ENCODE measurements at places on chromosomes 16 and 17.

GRCh38 chr17:45907750-45908395 lies 13.5 kb downstream of the MAPT start:
- no peak for DNase-seq

DNA sequence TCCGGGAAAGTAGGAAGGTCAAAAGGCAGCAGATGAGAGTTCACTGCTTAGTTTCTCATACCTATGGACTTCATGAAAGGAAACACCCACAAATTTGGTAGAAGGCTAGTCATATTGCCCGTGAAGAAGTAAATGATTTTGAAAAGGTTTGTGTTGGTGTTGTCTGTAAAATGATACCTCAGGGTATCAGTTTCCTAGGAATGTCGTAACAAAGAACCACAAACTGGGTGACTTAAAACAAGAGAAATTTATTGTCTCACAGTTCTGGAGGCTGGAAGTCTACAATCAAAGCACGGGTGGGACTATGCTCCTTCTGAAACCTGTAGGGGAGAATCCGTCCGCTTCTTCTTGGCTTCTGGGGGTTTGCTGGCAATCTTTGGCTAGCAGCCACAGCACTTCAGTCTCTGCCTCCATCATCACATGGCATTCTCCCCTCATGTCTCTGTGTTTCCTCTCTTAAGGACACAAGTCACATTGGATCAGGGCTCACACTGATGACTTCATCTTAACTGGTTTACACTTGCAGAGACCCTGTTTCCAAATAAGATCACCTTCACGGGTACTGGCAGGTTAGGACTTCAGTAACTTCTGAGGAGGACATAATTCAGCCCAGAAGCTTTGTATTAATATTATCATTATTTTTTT lies 2.0 kb upstream of the NAE1 start:
- no peak for DNase-seq

- no peak for DNase-seq
These were observed 2.0 kb upstream of the CANT1 start for GRCh38 chr17:79011451-79012147.

DNA sequence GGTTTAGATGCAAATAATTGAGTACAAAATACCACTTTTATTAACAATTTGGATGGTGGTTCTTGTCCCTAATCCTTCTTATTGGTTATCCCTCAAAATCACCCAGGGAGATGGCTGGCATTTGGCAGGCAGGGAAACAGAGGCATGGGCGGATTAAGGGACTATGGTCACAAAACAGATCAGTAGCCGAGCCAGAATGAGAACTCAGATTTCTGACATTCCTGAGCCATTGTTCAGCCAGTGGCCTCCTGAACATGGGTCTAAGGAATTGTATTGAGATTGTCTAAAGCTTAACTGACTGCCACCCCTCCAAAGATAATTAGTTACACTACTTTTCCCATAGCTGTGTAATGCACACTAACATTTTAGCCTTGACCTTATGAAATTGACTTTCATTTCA lies 88.4 kb downstream of the CHD9NB start:
- DNase-seq = no peak

GRCh38 chr16:86419518-86419917 lies 90.8 kb upstream of the FOXF1 start:
- no peak for DNase-seq

GRCh38 chr16:27235055-27235937 lies 32.0 kb downstream of the KDM8 start:
- DNase-seq = peak; percentile 75

- DNase-seq = no peak
These were observed 746 bp upstream of the POLG2 start for GRCh38 chr17:64497565-64498035.

DNA sequence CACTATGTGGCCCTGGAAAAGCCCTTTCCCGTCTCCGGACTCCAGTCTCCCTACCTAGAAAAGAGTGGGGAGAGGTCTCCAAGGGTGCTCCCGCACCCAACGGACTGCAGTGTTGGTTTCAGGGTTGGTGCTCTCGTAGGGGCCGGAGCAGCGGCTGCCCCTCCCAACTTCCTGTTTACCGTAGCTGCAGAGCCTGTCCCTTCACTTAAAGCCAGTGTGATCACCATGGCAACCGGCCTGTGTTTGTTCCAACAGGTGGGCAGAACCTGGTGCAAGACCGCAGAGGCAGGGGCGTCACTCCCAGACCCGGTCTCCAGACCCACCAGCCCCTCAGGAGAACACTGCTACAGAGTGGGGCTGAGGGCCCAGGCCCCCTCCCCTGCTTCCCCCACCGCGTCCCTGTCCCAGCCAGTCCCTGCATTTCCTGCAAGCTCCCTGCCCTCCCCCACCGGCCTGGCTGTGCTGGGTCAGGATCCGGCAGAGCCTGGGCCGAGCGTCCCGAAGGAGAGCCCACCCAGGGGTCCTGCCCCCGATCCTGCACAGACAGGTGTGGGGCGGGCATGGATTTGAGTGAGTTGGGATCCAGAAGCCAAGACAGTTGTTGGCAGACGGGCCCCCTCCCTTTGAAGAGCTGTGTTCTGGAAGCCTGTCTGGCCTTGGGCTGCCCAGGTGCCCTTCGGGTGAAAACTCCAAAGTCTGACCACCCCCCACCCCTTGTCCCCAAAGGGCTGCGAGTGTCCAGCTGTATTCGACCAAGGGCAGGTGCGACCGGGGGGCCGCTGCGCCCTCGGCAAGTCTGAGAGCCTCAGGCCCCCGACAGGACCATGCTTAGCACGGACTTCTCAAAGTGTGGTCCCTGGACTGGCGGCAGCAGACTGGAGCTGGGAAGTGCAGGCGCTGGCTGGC lies 1.5 kb upstream of the BAIAP3 start:
- no peak for DNase-seq

- peak; percentile 36 for DNase-seq
These were observed 21.2 kb downstream of the TRAF4 start for GRCh38 chr17:28765038-28765437.

DNA sequence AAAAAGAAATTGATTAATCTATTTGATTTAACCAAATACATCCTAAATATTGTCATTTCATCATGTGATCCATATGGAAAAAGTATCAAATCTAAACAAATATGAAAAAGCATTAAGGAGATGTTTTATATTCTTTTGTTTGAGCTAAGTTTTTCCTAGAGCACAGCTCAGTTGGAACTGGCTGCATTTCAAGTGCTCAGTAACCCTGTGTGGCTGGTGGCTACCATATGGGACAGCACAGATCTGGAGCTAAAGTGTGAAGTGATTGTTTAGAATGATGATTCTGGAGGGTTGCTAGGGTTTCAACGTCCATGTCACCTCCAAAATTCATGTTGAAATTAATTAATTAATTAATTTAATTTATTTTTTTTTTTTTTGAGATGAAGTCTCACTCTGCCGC lies 137.5 kb downstream of the XYLT1 start:
- no peak for DNase-seq

DNA sequence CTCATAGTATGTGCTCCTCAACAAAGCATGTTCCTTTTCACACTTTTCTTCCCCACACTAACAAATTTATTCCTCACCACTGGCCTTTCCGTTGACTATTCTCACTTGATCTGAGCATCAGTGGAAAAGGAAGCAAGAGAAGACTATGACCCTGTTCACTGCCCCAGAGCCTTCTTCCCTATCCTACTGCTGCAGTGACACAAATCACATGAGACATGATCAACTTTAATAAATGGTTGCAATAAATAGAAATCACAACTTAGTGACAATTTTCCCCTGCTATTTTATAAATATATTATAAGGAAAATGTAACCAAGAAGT lies 438.7 kb upstream of the SOX9 start:
- no peak for DNase-seq

GRCh38 chr17:33145941-33146340 lies 147.2 kb downstream of the ASIC2 start:
- no peak for DNase-seq

- DNase-seq = no peak
These were observed 320.1 kb downstream of the SLC39A11 start for GRCh38 chr17:72772331-72772821.

DNA sequence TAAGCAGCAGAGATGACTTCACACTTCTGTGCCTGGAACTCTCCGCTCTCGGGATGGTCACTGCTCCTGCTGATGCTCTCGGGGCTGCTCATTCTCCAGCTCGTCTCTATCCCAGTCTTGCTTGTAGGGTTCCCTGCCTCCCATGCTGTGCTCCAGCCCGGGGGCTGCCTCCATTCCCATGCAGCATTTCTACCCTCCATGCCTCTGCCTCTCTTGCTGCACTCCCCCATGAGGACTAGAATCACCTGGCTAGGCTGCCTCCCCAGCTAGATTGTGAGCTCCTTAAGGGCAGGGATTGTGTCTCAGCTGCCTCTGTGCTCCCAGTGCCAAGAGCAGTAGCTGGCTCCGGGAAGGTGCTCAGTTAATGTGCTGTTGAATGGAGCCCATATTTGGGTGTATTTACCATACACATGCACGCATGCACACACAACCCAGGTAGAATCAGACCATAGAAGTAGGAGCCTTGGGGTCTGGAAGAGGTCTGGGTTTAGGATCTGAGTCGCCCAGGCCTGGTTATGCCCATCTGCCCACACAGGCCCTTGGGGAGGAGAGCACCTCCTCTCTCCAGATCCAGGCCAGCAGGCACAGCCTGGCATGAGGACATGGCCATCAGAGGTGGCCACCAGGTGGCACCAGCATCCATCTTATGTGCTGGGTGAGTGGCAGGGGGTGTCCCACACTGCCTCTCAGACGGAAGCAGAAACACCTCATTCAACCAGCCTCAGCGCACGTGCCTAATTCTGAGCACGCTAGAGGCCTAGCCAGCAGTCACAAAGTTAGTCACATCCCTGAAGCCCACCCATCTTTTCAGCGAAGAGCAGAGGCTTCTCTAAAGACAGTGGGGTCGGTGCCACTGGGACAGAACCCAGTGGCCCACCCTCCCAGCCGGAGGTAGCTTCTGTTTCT lies 9.3 kb downstream of the GIT1 start:
- peak; percentile 92 for DNase-seq

DNA sequence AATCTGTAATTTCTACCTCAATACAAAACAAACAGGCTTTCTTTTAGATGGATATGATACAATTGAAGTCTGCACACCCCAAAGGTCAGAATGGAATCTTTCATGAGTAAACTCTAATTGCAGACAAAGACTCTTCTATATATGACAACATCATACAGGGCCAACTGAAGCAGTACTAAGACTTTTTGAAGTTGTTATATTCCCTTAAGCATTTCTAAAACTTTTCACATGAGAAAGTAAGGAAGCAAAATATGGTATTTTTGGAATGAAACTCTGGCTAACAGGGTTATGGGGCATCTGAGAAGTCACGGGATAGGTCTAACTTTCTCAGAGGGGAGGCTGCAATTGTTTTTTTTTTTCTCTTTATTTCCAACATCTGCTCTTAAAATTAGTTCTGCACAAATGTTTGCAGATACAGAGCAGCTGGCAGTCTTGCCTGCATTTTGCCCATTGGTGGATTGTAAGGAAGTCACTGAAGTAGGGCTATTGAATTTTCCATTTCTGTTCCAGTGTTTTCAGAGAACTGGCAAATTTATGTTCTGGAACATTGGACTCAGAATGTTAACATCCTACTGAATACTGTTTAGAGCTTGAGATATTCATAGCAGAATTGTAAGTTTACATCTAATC lies 59.1 kb downstream of the SSH2 start:
- DNase-seq = peak; percentile 19

- no peak for DNase-seq
These were observed 47.1 kb downstream of the CMIP start for GRCh38 chr16:81491541-81492188.

DNA sequence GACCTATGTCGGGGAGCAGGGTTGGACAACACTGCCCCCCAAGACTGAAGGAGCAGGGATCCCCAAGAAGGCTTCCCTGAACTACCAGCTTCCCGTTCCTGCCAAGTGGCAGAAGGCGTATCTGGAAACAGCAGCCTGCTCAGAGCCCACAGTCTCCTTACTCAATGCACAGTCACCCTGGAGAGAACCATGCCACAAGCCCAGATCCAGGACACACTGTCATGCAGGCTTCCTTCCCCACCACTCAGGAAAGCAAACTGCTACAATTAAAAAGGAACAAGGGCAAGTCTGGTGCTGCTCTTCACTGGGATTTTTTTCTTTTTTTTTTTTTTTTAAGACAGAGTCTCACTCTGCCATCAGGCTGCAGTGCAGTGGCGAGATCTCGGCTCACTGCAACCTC lies 8.2 kb downstream of the WDR45B start:
- no peak for DNase-seq

- DNase-seq = no peak
These were observed 33.8 kb downstream of the SDK2 start for GRCh38 chr17:73610331-73610911.

- DNase-seq = no peak
These were observed 5.7 kb upstream of the PHAF1 start for GRCh38 chr16:67104061-67104460.

DNA sequence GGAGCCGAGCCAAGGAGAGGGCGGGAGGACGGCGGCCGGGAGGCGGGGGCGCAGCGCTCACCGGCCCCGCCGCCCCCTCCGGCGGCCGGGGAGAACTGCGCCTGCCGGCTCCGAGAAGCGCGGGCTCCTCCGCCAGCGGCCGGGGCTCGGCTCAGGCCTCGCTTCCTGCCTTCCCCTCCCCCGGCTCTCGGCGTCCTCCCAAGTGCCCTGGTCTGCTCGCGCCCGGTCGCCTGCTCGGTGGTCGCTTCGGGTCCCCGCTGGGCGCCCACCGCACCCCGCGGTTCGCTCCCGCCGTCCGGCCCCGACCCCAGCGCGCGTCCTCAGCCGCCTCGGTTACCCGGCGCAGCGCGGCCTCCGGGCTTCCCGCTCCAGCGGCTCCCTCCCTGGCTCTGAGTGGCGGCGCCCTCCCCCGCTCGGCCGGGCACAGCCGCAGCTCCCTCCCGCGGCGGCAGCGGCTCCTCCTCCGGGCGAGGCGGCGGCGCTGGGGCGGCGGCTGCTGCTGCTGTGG lies 313 bp downstream of the UBTF start:
- DNase-seq = peak; percentile 52

GRCh38 chr17:76911299-76912017 lies 43.3 kb downstream of the MGAT5B start:
- no peak for DNase-seq

GRCh38 chr16:49856672-49857330 lies 889 bp upstream of the ZNF423 start:
- peak; percentile 76 for DNase-seq
